Kasumi-1 (cell line): ENCODE measurements at places on chromosomes 3 and 15.

- no peak for DNase-seq
These were observed 42.3 kb upstream of the IQSEC1 start for GRCh38 chr3:13115576-13115910.

- no peak for DNase-seq
These were observed 78.8 kb downstream of the TJP1 start for GRCh38 chr15:29743475-29743874.

DNA sequence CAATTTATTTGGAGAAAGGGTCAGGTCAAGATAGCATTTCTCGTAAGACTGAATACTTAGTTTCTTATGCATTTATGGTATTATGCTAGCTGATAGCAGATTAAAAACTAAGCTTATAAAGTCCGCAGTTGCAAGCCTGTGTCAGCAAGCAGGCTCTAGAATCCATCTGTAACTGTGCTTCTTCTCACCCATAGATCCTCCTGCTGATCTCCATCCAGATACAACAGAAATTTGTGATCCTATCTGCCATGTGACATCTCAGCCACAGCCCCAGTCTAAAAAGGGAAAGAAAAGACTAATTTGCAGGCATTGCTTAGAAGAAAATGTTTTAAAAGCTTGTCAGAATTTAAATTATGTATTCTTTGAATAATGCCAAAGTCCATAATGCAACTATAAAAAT, 265.4 kb upstream of the CCDC54 start:
- DNase-seq: no peak

GRCh38 chr15:75456710-75457109, 5.2 kb upstream of the SIN3A start:
- peak; percentile 38 for DNase-seq
